ENCODE measurements at places on chromosomes 7 and 10. TPM values are rescaled to one million over a fixed set of nuclear protein-coding genes. Genes with fewer than 3 reads are reported as not detected.

Gene H2BK1
- total RNA-seq, result not detected

Gene SLC16A9
- total RNA-seq, result 21.9 TPM

Gene ADCY1
- total RNA-seq, result 0.56 TPM

Gene CAMK2B
- 1.5 TPM for total RNA-seq

Gene TCERG1L
- total RNA-seq, result not detected

Gene LRRC61
- total RNA-seq, result 8.6 TPM

Gene PRF1
- not detected for total RNA-seq

Gene IDE
- 27.9 TPM for total RNA-seq

Gene CABCOCO1
- total RNA-seq, result not detected

Gene SORCS3
- not detected for total RNA-seq

Gene CALML5
- total RNA-seq, result 2.4 TPM

Gene CLRN3
- total RNA-seq, result not detected

Gene EPO
- 0.41 TPM for total RNA-seq

Gene MYL7
- not detected for total RNA-seq

Gene TMEM196
- not detected for total RNA-seq

Gene CUBN
- total RNA-seq, result 0.07 TPM

Gene SPDYE2B
- not detected for total RNA-seq

Gene ATXN7L1
- 5.5 TPM for total RNA-seq

Gene PTF1A
- total RNA-seq, result not detected

Gene DEPP1
- total RNA-seq, result 0.60 TPM

Gene LIPF
- not detected for total RNA-seq

Gene FAM25C
- total RNA-seq, result 0.92 TPM

Gene TRA2A
- 41.4 TPM for total RNA-seq

Gene SBDS
- 89.1 TPM for total RNA-seq

Gene ZPBP
- not detected for total RNA-seq

Gene ASB13
- 15.6 TPM for total RNA-seq

Gene LAMTOR4
- total RNA-seq, result 131 TPM

Gene RASA4B
- 0.53 TPM for total RNA-seq

Gene ITIH5
- not detected for total RNA-seq

Gene SLK
- total RNA-seq, result 59.3 TPM

Gene STAG3
- total RNA-seq, result 0.34 TPM

Gene KIAA1549
- 5.1 TPM for total RNA-seq

Gene ZCCHC24
- total RNA-seq, result 0.67 TPM

Gene HOXA2
- 0.31 TPM for total RNA-seq

Gene CYP2E1
- total RNA-seq, result 0.18 TPM

Gene LRRD1
- total RNA-seq, result not detected

Gene DYNC1I1
- total RNA-seq, result 0.10 TPM

Gene SYNPO2L
- total RNA-seq, result not detected

Gene ING3
- total RNA-seq, result 10.7 TPM

Gene EIF4H
- total RNA-seq, result 320 TPM

Gene ZNF503
- 5.1 TPM for total RNA-seq

Gene GRID2IP
- 0.14 TPM for total RNA-seq

Gene AGK
- total RNA-seq, result 31.2 TPM

Gene CDHR1
- 1.8 TPM for total RNA-seq

Gene IKZF1
- not detected for total RNA-seq

Gene EDRF1
- 15.3 TPM for total RNA-seq

Gene NKX1-2
- total RNA-seq, result 5.5 TPM

Gene NPFFR1
- not detected for total RNA-seq

Gene CYP3A7
- not detected for total RNA-seq

Gene GPR15LG
- not detected for total RNA-seq

Gene PDE1C
- total RNA-seq, result 31.5 TPM

Gene STEAP1
- 23.4 TPM for total RNA-seq
